ENCODE measurements at places on chromosomes 2 and 18.

DNA sequence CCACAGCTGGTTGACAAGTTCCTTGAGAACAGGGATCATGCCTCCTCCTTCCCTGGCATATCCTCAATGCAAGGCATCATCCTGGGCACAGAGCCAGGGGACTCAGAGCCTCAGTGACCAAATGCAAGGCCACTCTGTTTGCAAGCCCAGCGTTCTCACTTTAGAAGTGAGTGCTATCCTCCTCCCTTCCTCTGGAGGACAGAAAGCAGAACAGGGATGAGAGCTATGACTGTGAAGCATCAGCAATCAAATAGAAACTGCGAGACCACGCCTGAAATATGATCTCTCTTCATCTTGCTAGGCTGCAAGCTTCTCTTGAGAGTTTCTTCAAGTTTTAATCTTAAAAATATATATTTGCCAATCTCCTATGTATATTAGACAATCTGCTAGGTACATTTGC is 119.8 kb downstream of the LRATD1 start:
- DNase-seq: no peak

DNA sequence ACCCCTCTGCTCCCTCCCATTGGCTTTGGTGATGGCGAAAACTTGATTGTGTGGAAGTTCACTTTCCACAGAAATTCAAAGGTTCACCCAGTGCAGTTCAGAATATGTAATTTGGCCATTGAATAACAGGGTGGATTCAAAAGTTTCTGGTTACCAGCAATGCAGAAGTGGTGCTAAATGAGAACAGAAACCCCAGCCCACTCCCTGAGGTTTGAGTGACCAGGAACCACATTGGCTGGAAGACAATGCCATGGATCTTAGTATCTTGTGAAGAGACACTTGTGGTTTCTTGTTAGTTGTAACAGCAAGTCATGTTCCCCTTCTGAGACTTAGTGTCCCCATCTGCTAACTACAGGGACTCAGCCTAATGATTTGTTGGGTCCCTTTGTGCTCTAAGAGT is 49.8 kb downstream of the QPCT start:
- no peak for DNase-seq

DNA sequence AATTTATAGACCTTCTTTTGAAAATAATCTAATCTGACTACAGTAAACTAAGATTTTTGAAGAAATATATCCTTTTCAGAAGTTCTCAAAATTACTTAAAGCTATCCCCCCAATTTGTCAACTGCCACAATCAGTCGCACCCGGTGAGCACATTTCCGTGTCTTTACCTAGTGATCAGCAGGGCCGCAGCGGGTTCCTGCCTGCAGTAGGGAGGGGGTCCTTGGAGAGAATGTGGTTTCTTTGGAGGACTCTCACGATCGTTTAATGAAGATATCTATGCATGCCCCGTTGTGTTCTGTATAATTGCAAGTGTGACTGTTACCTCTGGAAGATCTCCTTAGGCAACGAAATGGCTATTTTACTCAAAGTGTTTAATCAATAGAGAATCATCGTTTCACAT is 251.9 kb upstream of the RAB12 start:
- DNase-seq: no peak

DNA sequence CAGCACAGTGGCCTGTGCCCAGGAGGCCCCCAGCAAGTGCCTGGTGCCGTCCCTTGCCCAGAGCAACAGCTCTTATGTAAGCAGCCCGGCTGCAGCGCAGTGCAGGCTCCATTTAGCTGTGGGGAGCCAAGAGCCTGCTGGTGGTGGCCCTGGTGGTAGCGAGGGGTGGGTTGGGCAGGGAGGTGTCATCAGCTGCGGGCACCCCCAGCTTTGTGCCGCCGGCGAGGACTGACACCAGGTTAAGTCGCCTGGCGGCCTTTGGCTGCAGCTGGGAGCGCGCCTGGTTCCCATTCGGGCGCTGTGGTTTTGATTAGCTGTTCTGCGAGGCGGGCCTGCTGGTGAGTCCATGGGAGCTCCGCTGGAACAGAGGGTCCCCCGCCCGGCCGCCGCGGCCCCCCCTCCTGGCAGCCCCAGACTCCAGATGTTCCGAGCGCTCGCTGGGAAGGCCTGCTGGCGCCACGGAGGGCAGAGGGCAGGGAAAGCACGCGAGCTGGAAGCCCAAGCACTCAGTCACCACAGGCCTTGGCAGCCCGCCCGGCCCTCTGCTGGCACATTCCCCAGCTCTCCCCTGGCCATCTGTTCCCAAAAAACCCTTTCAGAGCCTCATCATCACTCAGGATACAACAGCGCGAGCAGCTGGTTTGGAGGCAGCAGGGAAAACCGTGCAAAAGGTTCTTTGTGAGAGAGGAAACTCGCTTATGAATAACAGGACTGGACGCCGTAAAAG is 18.4 kb downstream of the ATOH8 start:
- DNase-seq: peak; percentile 99

DNA sequence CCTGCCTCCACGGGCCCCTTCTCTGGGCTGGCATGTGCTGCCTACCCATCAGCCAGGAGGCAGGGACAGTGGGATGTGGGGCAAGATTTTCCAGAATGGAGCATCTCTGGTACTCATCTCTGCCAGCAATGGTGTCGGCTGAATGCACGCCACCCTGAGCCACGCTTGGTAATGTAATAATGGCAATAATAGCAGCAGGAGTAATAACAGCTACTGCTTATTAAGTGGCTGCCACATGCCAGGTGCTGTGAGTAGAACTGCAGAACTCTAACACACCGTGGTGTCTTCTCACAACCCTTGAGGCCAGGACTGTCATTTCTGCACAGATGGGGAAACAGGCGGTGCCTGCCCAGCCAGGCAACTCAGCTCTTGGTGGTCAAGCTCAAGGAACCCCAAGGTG is 113.6 kb downstream of the CELF4 start:
- no peak for DNase-seq

DNA sequence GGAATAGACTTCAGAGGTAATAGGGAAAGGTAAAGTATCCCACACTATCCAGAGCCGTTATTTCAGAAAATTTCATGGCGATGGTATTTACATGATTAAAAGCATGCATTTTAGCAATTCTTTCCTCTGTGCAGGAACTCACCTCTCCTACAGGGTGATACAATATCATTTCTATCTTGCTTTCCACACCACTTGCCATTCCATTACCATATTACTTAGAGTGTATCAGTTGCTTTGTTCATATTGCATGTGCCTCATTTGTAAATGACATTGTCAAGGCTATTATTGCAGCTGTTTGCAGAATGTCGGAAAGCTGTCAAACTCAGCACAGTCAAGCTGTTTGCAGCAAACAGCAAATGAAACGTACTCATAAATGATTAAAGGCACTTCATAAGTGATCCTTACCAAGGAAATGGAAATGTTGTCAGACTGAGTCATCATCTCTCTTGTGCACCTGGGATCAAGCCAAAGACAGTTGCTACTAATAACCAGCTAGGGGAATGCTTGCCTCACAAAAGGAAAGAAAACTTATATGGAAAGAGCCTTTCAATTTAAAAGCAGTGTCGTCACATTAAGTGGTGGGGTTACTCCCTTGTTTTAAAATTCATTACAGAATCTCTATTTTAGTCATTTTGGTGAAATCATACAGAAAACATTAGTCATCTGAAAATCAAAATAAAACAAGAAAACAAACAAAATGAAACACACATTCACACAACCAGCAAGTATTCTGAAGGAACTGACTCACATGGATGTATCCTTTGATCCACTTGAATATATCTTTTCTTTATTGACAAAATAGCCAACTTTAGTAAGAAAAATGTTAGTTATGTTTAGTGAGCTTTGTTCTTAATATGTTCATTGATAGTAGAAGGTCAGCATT is 1064.1 kb upstream of the CNTNAP5 start:
- DNase-seq: no peak

DNA sequence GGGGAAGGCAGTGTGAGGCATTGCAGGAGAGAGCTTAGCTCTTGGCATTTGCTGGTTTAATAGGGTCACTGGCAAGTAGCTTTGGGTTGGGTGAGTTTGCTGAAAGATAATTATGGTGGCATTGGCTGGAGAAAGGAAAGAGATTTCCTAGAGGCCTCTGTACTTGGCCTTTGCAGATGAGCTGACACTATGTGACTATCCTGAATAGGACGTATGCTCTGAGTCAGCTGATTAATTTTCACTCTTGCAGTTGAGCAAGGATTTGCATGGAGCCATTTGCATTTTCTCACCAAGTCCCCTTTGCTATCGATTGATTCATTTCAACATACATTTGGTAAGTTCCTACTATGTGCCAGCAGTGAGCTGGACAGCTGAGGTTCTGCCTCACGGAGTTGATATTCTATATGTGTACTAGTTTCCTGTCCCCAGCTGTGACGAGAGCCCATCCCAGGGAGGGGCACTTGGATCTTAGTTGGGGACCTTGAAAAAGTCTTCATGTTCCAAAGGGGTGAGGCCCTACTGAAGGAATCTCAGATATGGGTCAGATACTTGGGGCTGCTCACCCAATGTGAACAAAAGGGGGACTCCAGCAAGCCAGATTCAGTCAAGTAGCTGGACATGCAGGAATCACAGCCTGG is 245.7 kb downstream of the LOXHD1 start:
- no peak for DNase-seq

GRCh38 chr2:161172901-161173540 is 12.8 kb downstream of the TANK start:
- no peak for DNase-seq

DNA sequence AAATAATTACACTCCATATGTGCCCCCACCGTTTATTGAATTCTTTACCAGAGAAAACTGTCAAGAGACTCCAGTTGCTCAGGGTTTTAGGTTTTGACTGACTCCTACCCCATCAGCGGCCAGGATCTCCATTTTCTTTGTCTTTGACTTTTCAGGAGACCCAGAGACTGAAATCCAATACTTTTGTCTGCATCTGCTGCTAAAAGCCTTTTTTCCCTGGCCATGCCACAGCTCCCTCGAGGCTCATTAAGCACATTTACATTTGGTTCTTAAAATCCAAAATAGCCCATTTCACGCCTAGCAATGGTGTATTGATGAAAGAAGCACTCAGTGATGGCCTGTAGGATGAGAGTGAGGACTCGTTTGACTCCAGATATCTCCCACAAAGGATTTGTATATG is 332.6 kb upstream of the ACVR2A start:
- no peak for DNase-seq

DNA sequence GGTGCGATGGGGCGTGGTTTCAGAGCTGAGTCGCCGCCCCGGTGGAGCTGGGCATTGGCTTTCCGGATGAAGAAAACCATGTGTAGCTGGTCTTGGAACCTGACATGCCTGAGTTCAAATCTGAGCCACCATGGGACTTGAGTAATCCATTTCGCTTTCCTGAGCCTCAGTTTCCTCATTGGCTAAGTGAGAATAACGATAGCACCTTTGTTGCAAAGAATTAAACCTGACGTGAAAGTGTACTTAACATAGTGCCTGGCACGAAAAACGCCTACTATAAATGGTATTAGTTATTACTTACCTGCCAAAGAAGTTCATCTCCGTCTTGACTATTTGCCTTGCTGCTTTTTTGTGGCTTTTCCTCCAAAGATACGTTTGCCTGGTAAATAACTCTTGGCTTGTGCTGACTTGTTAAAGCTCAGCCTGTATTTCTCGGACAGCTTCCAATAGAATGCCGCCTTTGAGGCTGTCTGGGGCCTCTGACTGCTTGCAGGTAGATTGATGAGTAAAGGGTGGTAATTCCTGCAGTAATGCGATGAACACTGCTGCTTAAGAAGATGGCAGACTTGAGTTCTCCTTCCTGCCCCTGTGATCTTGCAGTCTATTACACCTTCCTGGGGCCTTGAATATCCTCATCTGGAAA is 1.3 kb downstream of the CDCA7 start:
- no peak for DNase-seq

DNA sequence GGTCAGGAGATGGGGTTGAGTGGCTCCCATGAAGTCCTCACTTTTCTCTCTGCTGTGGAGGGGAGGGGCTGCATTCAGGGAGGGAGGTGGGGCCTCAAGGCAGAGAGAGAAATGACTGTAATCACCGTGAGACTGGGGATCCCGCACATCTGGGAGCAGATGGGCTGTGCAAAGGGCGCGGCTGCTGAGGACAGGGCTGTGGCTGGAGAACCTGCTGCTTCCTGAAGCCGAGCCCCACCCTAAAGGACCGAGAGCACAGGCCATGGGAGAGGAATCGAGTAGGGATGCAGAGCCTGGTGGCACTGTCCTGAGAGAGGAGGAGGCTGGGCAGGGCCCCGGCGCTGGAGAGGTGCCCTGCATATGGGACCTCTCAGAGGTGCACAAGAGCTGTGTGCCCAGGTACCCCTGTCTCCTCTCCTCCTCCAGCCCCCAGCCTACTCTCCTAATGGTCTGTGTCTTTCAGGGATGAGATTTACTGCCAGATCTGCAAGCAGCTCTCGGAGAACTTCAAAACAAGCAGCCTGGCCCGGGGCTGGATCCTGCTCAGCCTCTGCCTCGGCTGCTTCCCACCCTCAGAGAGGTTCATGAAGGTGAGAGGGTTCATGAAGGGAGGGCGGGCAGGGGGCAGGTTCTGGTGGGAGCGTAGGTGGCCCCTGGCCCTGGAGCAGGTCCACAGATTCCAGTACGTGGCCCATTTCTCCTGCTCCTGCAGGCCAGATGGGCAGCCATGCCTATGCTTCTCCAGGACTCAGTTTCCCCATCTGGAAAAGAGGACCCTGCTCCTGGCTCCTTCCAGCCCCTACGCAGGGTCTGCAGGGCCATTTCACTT is 25.9 kb upstream of the GPR17 start:
- DNase-seq: peak; percentile 57

DNA sequence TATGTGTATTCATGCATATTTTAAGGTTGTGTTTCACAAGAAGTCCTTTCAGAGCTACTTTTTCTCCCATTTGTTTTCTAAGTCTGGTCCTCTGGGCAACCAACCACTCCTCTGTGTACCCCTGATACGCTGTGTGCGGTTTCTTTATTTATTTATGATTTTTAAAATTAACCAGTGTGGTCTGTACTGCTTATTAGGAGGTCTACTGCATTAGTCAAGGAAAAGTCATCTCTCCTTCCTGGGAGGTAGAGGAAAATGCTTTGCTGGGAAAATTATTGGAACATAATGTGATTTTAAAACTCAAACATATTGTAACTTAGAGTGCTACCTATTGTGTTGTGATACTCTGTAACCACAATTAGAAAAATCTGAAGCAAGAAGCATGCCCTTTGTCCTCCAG is 1404.3 kb downstream of the SUCLG1 start:
- DNase-seq: no peak

- DNase-seq: no peak
Observed at GRCh38 chr2:20099780-20100179, 48.4 kb upstream of the LAPTM4A start.

DNA sequence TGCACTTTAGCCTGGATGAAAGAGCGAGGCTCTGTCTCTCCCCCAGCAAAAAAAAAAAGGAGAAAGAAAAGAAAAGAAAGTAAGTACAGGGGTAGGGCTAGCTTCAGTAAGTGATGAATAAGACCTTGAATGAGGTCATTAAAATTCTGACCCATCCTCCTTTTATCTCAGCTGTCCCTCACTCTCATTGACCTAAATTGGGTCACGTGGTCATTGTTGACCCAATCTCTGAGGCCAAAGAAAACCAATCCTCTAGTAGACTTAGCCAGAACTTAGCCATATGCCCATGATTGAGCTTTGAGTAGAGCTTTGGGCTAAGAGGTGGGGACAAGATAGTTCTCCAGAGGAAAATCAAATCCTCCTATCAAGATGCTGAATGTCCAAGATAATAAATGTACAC is 149.3 kb downstream of the PDE11A start:
- DNase-seq: no peak

Measured in chondrocyte (in vitro differentiated cells).